ENCODE measurements at places on chromosomes 3 and 15. TPM values are rescaled to one million over a fixed set of nuclear protein-coding genes. Genes with fewer than 3 reads are reported as not detected.

Gene PCCB
- 26.3 TPM for polyA plus RNA-seq

Gene C3orf80
- polyA plus RNA-seq: not detected

Gene PROK2
- polyA plus RNA-seq: 2.6 TPM

Gene GOLGA8M
- not detected for polyA plus RNA-seq

Gene MKRN3
- 2.6 TPM for polyA plus RNA-seq

Gene SUMF1
- 29.7 TPM for polyA plus RNA-seq

Gene PLA2G4D
- not detected for polyA plus RNA-seq

Gene CCDC39
- polyA plus RNA-seq: not detected

Gene GABRR3
- polyA plus RNA-seq: not detected

Gene SCN11A
- polyA plus RNA-seq: not detected

Gene ANKRD63
- not detected for polyA plus RNA-seq

Gene PLS1
- polyA plus RNA-seq: 6.2 TPM

Gene CATSPER2
- polyA plus RNA-seq: 0.96 TPM

Gene LRTM1
- polyA plus RNA-seq: not detected

Gene SLCO3A1
- polyA plus RNA-seq: 61.3 TPM

Gene SIN3A
- polyA plus RNA-seq: 7.0 TPM

Gene SLC2A2
- not detected for polyA plus RNA-seq

Gene PAQR5
- not detected for polyA plus RNA-seq

Gene LIPH
- not detected for polyA plus RNA-seq

Data from CD4-positive, alpha-beta memory T cell (primary cell).